ENCODE measurements at places on chromosomes 1 and 21.

DNA sequence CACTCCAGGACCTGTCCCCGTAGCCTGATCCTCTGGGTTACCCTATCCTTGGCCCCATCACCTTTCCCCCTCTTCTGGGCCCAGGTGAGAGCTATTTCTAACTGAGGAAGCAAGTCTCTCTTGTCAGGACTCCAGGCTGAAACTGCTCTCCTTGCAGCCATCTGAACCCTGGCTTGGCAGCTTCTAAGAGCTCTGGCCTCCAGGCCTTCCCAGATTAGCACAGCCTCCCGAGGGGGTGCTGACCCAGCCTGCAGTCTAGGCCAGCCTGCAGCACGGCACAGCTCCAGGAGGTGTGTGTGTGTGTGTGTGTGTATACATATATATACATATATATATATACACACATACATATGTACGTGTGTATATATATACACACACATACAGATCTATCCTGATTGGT lies 17.4 kb downstream of the CACNA1S start:
- no peak for DNase-seq
- no peaks in the 10 kb centered on the region for H3K36me3 ChIP-seq
- H3K4me1 ChIP-seq, result no peaks in the 10 kb centered on the region
- H3K27ac ChIP-seq, result no peak overlapping the region
- no peak overlapping the region for H3K4me3 ChIP-seq

DNA sequence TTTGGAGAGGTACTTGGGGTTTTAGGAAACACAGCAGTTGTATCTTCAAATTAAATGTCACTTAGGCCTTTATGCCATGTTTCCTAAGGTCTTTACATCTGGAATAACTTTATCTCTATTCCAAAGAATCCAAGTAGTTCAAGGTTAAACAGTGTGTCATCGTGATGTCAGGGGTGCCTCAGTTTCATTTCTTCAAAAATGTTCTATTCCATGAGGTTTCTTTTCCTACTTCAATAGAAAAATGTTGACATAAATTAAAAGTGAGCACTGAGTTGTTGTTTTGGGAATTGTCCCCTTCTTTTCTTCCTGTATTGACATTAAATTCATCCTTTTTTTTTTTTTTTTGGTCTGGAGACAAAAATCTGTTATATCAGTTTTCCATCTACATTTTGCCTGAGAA lies 160.6 kb upstream of the C21orf91 start:
- DNase-seq, result no peak
- H3K27me3 ChIP-seq, result no peaks in the 10 kb centered on the region
- H3K27ac ChIP-seq, result no peak overlapping the region
- no peaks in the 10 kb centered on the region for H3K36me3 ChIP-seq
- peaks cover 3% of the 10 kb centered on the region for H3K4me1 ChIP-seq

DNA sequence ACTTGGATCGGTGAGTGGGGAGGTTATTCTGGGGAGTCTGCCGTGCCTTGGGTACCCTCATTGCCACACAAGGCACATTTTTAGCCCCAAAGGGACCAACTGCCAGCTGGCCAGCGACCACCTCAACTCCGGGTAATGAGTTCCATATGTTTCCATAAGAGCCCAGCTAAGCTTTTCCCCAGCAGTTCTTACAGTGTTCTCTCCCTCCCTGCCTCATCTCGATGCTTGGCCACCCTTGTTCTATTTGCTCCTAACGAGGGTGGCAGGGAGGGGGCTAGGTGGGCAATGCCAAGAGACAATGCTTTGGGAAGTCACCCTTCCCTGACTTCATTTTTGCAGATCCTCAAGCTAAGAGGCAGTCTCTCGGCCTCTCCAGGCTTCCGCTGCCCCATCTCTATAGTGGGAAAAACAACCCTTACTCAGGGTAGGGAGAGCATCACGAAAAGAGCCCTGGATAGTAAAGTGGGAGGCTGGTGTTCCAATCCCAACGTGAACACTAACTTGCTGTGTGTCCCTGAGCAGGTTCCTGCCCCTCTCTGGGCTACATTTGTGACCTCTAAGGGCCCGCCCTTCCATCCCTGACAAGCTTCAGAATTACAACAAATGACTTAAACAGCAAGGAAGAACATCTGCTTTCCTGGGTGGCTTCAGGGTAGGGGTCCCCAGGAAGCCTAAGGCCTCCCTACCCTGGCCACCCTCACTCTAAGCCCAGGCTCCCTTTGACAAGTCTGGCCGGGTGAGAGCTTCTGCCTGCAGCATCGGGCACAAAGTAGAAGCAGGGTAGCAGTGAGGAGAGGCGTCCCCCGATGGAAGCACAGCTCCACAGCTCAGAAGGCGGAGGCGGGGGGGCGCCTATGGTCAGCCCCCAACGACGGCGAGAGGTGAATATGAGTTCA lies 5.8 kb downstream of the ID3 start:
- H3K27me3 ChIP-seq, result no peaks in the 10 kb centered on the region
- DNase-seq, result no peak
- peak overlapping the region; percentile 93 for H3K27ac ChIP-seq
- peaks cover 10% of the 10 kb centered on the region for H3K36me3 ChIP-seq
- peaks cover 48% of the 10 kb centered on the region for H3K4me1 ChIP-seq

DNA sequence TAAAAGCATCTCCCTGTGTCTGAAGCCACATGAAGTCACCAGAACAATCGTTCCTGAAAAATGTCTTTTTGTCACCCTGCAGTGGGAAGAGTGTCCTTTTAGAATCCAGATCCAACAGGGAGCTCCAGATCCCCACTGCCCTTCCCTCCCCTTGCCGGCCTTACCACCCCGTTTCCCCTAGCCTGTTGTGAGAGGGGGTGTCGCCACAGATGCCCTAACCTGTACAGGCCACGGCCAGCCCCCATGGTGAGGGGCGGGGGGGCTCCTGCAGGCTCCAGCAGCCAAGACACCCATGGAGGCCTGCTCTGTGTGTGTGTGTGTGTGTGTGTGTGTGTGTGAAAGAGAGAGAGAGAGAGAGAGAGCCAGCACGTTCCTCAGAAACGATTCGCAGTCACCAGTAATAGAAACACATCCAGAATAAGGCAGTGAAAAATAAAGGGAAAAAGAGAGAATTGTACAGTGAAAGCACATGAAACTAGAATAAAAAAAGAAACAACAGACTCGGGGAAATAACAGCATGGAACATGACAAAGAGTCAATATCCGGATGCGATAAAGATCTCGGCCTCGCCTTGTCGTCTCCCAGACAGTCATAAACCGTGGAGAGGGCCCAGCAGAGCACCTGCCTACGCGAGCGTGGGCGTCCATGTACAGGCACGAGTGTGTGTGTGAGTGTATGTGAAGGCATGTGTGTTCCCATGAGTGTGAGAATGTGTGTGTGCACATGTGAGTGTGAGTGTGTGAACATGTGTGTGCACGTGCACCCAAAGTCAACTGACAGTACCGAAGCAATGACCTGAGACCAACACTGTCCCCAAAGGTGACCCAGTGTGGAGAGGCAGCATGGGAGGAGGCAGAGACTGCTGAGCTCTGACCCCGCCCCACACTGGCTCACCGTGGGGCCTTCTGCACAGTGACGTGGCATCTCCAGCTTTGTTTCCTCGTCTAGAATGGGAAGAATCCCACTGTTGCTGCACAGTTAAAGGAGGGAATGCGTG lies 303.8 kb downstream of the NPHP4 start:
- H3K36me3 ChIP-seq, result no peaks in the 10 kb centered on the region
- no peak for DNase-seq
- peaks cover 25% of the 10 kb centered on the region for H3K27me3 ChIP-seq
- H3K4me3 ChIP-seq, result no peak overlapping the region

- H3K27ac ChIP-seq, result no peak overlapping the region
- H3K36me3 ChIP-seq, result peaks cover 62% of the 10 kb centered on the region
- no peak overlapping the region for H3K4me3 ChIP-seq
- H3K27me3 ChIP-seq, result no peaks in the 10 kb centered on the region
Observed at GRCh38 chr1:44217809-44218410, 4.6 kb downstream of the DMAP1 start.

GRCh38 chr1:67118191-67118590 lies 16.6 kb downstream of the C1orf141 start:
- no peak overlapping the region for H3K4me3 ChIP-seq
- no peak for DNase-seq
- no peak overlapping the region for H3K27ac ChIP-seq
- H3K4me1 ChIP-seq, result no peaks in the 10 kb centered on the region
- no peaks in the 10 kb centered on the region for H3K36me3 ChIP-seq
- H3K27me3 ChIP-seq, result no peaks in the 10 kb centered on the region

DNA sequence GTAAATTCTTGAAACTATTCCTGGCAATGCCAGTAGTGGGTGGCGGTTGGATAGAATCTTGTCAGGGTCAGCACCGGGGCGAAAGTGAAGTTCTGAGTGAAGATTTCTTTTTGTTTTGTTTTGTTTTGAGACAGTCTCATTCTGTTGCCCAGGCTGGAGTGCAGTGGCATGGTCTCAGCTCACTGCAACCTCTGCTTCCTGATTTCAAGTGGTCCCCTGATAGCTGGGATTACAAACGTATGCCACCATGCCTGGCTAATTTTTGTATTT lies 33.3 kb downstream of the PCNT start:
- no peak for DNase-seq
- H3K4me1 ChIP-seq, result no peaks in the 10 kb centered on the region
- peaks cover 80% of the 10 kb centered on the region for H3K36me3 ChIP-seq
- no peaks in the 10 kb centered on the region for H3K27me3 ChIP-seq
- H3K27ac ChIP-seq, result no peak overlapping the region

GRCh38 chr1:25553749-25554429 lies 10.5 kb downstream of the LDLRAP1 start:
- H3K4me1 ChIP-seq, result peaks cover 52% of the 10 kb centered on the region
- no peak for DNase-seq
- H3K27ac ChIP-seq, result no peak overlapping the region
- no peaks in the 10 kb centered on the region for H3K27me3 ChIP-seq

- no peaks in the 10 kb centered on the region for H3K27me3 ChIP-seq
- H3K4me3 ChIP-seq, result no peak overlapping the region
- peaks cover 20% of the 10 kb centered on the region for H3K4me1 ChIP-seq
- H3K36me3 ChIP-seq, result no peaks in the 10 kb centered on the region
- no peak for DNase-seq
Observed at GRCh38 chr1:247212627-247213617, 41.1 kb upstream of the ZNF124 start.

DNA sequence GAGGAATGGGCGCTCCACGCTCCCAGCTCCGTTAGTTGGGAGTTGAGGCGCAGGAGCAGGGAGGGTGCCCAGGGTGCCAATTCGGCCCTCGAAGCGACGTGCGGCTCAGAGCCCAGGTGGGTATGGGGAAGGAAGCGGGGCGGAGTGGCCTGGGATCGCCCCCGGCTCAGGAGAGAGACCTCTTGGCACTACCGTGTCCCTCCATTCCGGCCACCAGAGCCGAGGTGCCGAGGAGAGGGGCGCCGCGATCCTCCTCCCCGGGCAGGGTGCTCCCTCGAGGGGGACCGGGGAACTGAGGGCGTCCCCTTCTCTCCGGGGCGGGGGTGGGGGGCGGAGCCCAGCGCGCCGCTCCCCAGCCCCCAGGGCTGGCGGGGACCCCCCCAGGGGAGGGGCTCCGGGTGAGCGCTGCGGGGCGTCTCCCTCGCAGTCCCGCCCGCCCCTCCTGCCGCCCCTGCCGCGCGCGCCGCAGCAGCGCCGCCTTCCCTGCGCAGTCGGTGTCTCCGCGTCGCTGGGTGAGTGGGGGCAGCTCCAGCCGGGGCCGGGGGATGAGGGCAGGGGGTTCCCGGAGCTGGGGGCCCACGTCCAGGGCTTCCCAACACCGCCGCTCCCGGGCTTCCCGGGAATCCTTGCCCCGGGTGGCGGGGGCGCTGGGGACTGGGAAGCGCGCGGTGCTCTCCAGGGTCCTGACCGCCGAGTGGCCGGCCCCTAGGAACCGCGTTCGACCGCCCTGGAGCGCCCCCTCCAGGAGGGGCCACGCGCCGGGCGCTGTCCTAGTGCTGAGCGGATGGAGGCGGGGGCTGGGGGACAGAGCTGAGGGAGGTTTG lies at the start of gene HPCA:
TSS of gene HPCA (plus strand) at position 488 of the 824 bp plus-strand sequence. CDS start 2,408 bp downstream, outside the sequence.
- H3K4me3 ChIP-seq, result no peak within 1 kb of the TSS
- H3K36me3 ChIP-seq, result no peaks in the 10 kb centered on the region
- H3K27me3 ChIP-seq, result peaks cover 63% of the 10 kb centered on the region
- H3K27ac ChIP-seq, result no peak within 1 kb of the TSS
- peak; percentile 82 for DNase-seq

- no peaks in the 10 kb centered on the region for H3K4me1 ChIP-seq
- no peaks in the 10 kb centered on the region for H3K36me3 ChIP-seq
- no peaks in the 10 kb centered on the region for H3K27me3 ChIP-seq
- H3K27ac ChIP-seq, result no peak overlapping the region
- no peak overlapping the region for H3K4me3 ChIP-seq
Observed at GRCh38 chr1:198361237-198361767, 179.2 kb downstream of the ATP6V1G3 start.

DNA sequence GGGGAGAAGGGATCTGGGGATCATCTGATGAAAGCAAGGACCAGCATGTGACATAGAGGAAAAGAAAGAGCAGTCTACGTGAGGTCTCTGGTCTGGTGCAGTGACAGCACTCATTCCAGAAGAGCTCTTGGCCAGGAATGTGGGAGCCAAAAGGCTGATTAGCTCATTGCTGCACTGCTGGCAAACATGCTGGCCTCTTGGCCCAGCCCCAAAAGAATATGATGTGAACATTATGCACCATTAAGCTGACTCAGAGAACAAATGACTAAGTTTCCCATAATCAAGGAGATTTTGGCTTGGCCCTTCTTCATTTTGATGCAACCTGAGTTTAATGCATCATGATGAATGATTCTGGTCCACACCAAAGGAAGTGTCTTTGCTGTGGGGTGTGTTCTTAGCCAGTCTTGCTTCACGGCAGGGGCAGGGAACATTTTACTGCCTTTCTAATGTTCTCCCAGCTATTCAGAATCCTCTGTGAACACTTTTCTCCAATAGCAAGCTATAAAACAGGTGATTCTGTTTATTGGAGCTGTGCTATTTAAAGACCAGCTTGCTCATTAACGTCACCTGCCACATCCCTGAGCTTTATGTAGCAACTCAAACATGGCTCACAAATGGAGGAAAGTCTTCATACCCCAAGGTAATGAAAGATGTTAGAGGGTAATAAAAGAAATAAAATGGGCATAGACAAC lies 55.1 kb downstream of the PCBP3 start:
- no peaks in the 10 kb centered on the region for H3K36me3 ChIP-seq
- H3K4me3 ChIP-seq, result no peak overlapping the region
- H3K27me3 ChIP-seq, result no peaks in the 10 kb centered on the region

GRCh38 chr1:26785611-26786436 lies 1.9 kb upstream of the PIGV start:
- peaks cover 20% of the 10 kb centered on the region for H3K36me3 ChIP-seq
- peak overlapping the region; percentile 92 for H3K4me3 ChIP-seq
- no peak for DNase-seq
- H3K4me1 ChIP-seq, result peaks cover 45% of the 10 kb centered on the region
- peak overlapping the region; percentile 100 for H3K27ac ChIP-seq
- no peaks in the 10 kb centered on the region for H3K27me3 ChIP-seq

DNA sequence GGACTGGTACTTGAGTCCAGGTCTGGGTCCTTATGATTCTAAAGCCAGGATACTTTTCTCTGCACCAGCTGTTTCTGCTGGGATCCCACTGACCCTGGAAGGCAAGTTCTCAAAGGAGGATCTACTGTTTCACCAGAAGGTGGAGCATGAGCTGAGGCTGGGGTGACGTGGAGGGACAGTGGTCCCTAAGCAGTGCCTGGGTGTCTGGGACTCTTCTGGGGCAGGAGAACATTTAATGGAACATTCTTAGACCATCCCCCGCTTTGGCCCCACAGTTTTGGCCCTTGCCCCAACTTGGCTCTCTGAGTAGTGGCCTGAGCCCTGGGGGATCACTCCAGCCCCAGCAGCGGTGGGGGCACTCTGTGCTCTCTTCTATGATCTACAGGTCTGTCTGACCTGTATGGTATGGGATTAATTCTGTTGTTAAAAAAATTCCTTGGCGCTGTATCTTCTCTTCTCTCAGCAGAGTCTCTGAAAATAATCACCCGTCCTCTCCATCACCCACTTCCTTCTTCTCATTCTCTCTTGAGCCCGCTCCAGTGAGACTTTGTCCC lies 60.3 kb upstream of the CSF3R start:
- no peak overlapping the region for H3K27ac ChIP-seq
- peak; percentile 41 for DNase-seq
- no peak overlapping the region for H3K4me3 ChIP-seq
- no peaks in the 10 kb centered on the region for H3K4me1 ChIP-seq
